ENCODE measurements at places on chromosomes 7 and 10.

DNA sequence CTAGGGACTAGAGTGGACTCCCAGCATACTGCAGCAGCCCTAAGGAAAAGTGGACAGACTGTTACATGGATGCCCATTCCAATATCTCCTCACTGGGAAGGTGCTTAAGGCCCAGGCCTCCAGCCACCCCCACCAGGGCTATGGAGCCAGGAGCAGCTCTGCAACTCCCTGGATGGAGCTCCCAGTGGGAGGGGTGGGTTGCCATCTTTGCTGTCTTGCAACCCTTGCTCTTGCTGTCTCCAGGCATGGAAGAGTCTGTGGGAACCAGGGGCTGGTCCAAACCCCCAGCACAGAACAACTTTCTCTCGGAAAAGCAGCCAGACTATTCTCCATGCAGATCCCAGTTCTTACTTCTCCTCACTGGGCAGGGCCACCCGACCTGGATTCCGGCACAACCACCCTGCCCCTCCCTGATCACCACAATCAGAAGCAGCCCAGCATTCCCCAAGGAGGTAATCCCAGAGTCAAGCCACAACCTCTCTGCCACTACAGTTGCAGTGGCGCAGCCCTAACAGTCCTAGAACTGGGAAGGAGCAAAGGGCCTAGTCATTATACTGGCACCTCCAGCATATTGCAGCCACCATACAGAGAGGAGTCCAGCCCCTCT lies 41.8 kb upstream of the ZNF488 start:
- no peak for DNase-seq

- DNase-seq = no peak
Measured at GRCh38 chr10:94279835-94280709, 82.7 kb downstream of the NOC3L start.

GRCh38 chr10:58813573-58813972 lies 300.9 kb downstream of the BICC1 start:
- peak; percentile 26 for DNase-seq

DNA sequence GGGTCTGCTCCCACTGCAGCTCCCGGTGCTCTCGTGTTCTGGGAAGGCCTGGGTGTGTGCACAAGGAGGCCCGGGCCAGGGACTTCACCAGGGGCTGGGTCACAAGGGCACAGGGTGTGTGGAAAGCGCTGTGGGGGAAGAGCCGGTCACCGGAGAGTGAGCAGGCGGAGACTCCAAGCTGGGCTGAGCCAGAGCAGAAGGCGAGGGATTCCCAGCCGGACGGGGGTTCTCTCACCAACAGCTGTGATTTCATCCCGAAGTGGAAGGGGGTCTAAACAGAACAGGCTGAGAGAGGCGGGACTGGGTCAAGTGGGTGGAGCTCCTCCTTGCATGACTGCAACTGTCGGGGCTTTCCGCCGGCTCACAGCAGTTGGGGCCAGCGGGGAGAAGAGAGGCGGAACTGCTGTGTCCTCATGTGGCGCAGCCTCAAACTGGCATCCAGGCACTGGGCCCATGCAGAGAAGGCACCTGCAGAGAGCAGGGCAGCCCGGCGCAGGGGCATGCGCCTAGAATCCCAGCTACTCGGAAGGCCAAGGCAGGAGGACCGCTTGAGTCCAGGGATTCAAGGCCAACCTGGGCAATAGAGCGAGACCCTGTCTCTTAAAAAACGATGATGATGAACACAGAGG lies 7.6 kb upstream of the ORAI2 start:
- DNase-seq = no peak

- DNase-seq = no peak
Measured at GRCh38 chr10:97567891-97568290, 4.7 kb upstream of the ANKRD2 start.

DNA sequence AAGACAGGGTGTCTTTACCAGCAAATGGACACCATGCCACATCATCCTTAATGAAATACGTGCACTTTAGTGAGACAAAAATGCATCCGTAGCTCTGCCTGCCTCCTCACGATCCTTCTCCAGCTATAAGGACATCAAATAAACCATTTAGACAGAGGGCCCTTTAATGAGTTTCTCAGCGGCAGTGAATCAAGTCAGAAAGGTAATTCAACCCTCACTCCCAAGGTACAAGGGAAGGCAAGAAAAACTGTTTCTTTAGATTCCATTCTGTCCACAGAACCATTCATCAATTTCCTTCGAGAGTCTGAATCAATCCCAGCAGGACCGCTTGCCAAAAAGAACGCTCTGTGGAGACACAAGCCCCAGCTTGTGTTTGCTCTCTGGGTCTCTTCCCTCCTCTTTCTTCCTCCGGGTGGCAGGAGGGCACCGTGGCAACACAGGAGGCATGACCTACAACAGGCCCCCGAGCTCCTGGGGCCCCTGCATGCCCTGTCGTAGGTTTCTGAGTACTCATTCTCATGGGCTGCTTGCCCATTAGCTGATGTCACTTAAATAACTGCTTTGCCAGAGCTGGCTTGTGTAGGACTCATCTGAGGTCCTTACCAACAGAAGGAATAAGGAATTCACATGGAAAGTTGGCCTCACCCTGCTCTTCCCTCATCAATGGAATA lies 297.8 kb upstream of the PRKCQ start:
- no peak for DNase-seq

- DNase-seq = no peak
Measured at GRCh38 chr10:36220151-36220550, 578.1 kb upstream of the FZD8 start.

DNA sequence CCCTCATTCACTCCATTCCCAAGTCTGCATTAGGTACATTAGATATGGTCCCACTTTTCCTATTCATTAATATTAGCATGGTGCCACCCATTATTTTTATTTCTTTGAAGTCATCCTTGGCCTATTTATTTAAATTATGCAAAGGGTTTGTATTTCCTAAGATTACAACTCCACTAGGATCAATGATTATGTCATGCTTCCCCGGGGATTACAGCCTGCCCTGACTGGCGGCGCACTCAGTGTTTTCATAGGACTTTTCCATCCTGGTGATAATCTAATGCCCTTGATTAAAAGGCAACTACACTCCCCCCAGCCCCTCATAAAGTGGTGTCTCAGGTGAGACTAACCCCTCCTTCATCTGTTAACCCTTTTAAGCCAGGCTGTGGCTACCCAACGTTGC lies 187.2 kb downstream of the POU6F2 start:
- no peak for DNase-seq
